ENCODE measurements at places on chromosomes 2 and 18.
A peak's percentile ranks its signal among the peaks of the same experiment; 100 is the strongest.

- no peak for DNase-seq
Measured at GRCh38 chr2:38248707-38249106, 128.4 kb downstream of the ATL2 start.

DNA sequence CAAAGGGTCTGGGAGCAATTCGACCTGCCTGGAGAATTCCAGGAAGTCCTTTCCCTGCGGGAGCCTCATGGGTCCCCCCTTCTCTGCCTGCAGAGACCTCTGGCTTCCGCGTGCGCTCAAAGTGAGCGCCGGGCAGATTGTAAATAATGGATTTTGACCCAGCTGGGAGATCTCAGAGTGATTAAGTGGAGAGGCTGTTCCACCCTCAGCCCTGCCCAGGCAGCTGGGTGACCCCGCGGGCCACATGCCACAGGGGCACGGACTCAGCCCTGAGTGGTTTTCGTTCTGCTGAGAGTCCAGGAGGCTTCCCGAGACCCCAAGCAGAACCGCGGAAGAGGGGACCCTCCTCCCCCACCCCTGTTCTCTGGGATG, 1.2 kb downstream of the KCNG2 start:
- DNase-seq = no peak

DNA sequence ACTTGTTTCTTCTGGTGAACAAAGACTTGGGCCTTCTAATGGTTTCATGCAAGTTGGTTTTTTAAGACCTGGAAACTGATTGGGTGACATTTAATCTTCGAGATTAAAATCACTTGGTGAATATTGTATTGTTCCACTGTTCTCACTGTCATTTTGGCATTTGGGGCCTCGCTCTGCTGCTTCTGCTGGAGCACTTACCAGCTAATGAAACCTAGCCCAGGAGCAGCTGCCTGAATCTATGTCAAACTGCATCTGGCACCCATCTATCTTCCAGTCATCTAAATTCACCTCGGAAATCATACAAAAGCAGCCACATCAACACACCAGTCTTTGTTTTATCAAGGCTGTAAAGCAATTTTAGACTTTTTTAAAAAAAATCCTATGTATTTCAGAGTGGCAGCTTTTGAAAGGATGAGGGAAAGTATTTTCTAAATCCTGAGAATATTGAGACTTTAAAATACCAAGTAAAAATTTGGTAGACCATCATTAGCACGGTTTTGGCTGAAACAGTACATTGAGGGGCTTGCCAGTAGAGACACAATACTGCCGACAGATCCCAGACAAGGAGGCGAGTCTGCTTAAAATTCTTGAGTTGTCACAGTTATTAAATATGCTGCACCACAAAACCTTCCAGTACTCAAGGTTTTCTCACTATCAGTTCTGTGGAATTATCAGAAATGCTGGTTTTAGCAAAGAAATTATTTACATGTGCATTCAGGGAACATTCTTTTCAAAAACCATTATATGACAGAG, 26.1 kb upstream of the SERTAD2 start:
- no peak for DNase-seq

- no peak for DNase-seq
Measured at GRCh38 chr2:85324639-85325465, 2.9 kb downstream of the TGOLN2 start.

GRCh38 chr18:60053747-60054304, 154.0 kb downstream of the PMAIP1 start:
- DNase-seq = no peak

DNA sequence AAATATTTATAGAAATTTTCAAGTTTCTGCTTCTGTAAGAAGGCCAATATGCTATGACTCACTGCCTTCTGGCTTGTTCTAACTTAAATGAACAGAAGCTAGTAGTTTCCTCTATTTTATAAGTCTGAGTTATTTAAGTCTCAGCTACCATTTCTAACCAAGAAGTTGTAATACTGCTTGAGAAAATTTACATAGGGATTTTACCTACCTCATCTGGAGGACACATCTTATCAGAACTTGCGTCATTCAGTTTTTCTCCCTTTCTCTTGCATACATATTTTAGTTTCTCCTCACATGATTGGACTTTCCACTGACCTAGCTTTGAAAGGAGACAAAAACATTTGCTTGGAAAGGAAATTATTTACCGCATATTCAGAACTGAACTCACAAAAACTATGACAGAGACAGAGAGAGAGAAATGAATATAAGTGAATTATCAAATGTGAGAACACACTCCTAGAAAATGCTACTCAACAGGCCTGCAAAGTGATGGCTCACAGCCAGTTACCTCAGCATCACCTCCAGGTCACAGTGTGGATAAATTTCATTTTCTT, 81.1 kb upstream of the CD302 start:
- DNase-seq = peak; percentile 13

DNA sequence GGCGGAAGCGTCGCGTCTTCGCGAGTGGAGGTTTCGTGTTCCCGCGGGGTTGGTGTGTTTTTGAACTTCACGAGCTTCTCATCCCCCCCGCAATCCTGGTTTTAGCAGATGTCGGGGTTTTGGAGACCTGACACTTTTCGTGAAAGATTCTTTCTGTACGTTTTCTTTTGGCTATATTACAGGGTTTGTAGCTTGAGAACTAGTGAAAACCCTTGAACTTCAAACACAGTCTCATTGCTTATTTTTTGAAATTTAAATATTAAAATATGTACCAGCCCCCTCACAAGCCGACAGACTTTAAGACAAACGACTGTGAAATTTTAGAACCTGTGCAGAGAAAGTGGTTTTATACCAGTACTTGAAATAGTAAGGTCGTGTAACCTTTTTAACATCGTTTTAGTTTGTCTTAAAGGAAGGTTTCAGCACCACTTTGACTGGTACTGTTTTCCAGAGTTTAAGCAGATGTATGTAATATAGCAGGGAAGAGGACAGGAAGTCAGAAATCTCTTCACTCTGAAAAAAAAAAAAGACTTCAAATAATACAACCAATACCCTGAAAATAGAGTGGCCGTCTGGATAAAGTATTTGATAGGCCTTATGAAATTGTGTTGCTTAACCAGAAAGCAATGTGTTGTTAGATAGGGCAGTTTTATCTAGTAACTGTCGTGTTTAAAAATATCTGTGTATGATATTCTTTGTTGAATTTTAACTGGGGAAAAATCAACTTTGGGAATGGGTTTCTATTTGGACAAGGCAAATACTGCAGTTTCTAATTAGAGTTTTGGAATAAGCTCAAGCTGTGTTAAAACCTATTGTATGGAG, 1.4 kb downstream of the SPATS2L start:
- DNase-seq = no peak

DNA sequence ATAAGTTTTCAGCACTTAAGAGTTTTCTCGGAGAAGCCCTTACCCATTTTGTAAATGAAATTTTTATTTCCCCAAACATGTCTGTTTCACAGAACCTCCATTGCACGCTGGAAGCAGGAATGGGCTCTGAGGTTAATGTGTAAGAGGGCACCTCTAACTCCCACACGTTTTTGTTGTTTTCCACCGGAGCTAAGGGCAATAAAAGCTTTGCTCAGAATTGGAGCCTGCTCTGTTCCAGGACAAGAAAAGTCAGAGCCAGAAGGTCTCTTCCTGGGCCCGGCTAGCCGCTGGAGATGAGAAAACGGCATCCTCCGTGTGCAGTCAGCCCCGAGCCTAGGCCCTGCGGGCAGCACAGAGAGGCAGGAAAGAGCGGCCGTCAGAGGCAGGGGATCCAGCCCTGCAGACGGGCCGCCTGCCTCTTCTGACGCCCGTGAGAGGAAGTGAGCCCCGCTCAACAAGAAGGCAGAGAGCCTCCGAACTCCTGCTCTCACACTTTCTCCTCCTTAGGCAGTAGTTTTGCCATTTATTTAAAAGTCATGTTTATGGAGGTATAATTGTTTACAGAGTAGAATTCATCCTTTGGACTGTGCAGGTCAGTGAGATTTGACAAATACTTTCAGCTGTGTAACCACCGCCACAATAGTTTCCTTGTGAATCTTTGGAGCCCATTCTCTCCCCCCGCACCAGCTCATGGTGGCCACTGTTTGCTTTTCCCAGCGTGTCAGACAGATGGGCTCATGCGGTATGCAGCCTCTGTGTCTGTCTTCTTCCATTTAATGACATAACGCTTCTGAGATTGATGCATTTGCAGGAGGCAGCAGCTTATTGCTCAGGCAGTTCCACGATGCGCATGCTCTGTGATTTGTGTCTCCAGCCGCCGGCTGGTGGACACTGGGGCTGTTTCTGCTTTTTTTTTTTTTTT, 117.3 kb downstream of the GALR1 start:
- DNase-seq = no peak

DNA sequence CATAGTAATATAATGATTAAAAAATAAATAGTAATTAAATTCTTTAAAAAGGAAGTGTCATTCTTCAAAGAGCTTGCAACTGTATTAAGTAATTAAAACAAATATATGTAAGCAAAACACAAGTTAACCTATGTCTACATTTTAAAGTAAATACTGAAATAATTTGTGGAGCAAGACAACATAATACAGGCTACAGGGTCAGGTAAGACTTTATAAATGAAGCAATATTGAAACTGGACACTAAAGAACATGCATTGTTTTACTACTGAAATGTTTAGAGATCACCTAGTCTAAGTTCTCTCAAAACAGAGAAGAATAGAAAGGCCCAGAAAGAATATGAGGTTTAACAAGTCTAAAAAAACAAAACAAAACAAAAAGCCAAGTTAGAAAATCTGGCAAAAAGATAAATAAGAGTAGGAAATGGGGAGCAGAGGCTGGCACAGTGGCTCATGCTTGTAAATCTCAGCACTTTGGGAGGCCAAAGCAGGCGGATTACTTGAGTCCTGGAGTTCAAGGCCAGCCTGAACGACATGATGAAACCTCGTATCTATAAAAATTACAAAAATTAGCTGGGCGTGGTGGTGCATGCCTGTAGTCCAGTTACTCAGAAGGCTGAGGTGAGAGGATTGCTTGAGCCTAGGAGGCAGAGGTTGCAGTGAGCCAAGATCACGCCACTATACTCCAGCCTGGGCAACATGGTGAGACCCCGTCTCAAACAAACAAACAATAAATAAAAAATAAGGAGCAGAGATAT, 34.4 kb downstream of the VPS54 start:
- no peak for DNase-seq

DNA sequence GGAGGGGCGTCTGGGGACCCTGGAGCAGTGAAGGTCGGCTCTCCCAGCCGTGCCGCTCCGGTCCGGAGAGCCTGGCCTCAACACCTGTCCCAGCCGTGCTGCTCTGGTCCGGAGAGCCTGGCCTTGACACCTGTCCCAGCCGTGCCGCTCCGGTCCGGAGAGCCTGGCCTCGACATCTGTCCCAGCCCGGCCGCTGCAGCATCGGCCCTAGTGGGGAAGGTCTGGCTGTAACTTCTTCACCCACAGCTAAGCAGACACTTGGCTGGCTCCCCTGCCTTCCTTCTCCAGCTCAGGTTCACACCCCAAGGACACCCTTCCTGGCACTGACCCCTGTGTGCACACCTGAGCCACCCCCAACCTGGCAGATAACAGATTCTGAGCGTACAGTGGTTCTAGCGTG, 4.6 kb downstream of the KCNG2 start:
- no peak for DNase-seq

- DNase-seq = no peak
Measured at GRCh38 chr2:66582104-66582986, 147.4 kb downstream of the MEIS1 start.

GRCh38 chr2:66201242-66201641, 233.7 kb upstream of the MEIS1 start:
- DNase-seq = no peak

- DNase-seq = no peak
Measured at GRCh38 chr2:215929602-215930335, 83.6 kb downstream of the MREG start.

- DNase-seq = no peak
Measured at GRCh38 chr2:160813506-160813858, 319.9 kb upstream of the RBMS1 start.

GRCh38 chr2:238285653-238286082, 2.7 kb downstream of the PER2 start:
- DNase-seq = no peak

Measured in activated naive CD4-positive, alpha-beta T cell treated with anti-CD3 and anti-CD28 coated beads, Interleukin-2, amount 50 U/mL, for 16 hours (primary cell).